ENCODE measurements at places on chromosomes 6 and 20.

- no peak overlapping the region for H3K27ac ChIP-seq
- H3K27me3 ChIP-seq, result peaks cover 8% of the 10 kb centered on the region
- no peak for DNase-seq
- H3K4me3 ChIP-seq, result no peak overlapping the region
- H3K4me1 ChIP-seq, result peaks cover 2% of the 10 kb centered on the region
These were observed 6.4 kb downstream of the PLTP start for GRCh38 chr20:45905505-45906079.

- peak overlapping the region; percentile 100 for H3K4me3 ChIP-seq
- H3K36me3 ChIP-seq, result peaks cover 10% of the 10 kb centered on the region
- H3K4me1 ChIP-seq, result peaks cover 5% of the 10 kb centered on the region
- H3K27me3 ChIP-seq, result peaks cover 2% of the 10 kb centered on the region
These were observed 1.4 kb downstream of the CYB5R4 start for GRCh38 chr6:83860782-83861495.

DNA sequence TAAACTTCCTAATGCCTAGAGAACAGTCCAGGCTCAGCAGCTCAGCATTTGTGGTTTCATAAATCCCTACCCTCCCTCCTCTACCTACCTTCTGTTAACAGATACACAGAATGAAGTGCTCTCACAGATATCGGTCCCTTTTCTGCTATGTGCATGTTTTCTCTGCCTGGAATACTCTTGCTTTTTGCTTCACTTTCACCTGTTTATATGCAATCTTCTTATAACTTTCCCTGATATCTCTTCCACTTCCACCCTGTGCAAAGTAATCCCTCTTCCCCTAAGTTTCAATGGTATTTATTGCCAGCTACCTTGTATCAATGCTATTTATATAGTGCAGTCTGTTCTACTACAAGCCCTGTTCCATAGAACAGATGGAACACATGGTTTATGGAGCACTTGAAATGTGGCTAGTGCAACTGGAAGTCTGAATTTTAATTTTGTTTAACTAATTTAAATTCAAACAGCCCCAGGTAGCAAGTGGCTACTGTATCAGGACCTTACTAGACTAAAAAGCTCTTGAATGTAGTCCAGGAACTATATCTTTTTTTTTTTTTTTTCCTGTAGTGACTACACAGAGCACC lies 3.1 kb upstream of the TAB2 start:
- H3K27me3 ChIP-seq, result peaks cover 1% of the 10 kb centered on the region
- H3K4me3 ChIP-seq, result no peak overlapping the region
- no peak overlapping the region for H3K27ac ChIP-seq
- no peak for DNase-seq

DNA sequence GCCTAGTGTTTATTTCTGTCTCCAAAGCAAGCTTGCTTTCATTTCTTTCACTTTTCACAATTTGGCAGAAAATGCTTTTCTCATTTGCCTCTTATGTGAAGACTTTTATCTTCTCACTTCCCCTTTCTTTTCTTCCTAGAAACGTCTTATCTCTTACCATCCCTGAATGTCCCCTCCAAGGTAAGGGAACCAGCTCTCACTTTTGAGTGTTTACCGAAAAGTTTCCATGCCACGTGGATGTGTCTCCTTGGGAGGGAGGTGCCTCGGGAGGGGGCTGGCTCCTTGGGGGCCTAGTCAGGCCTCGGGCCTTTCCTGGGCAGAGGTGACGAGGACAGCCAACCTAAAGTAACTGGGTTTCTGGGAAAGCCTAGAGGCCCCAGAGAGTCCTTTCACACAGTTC lies 127.4 kb downstream of the CD24 start:
- DNase-seq, result no peak
- H3K27ac ChIP-seq, result no peak overlapping the region
- peaks cover 2% of the 10 kb centered on the region for H3K27me3 ChIP-seq
- H3K4me1 ChIP-seq, result peaks cover 54% of the 10 kb centered on the region

DNA sequence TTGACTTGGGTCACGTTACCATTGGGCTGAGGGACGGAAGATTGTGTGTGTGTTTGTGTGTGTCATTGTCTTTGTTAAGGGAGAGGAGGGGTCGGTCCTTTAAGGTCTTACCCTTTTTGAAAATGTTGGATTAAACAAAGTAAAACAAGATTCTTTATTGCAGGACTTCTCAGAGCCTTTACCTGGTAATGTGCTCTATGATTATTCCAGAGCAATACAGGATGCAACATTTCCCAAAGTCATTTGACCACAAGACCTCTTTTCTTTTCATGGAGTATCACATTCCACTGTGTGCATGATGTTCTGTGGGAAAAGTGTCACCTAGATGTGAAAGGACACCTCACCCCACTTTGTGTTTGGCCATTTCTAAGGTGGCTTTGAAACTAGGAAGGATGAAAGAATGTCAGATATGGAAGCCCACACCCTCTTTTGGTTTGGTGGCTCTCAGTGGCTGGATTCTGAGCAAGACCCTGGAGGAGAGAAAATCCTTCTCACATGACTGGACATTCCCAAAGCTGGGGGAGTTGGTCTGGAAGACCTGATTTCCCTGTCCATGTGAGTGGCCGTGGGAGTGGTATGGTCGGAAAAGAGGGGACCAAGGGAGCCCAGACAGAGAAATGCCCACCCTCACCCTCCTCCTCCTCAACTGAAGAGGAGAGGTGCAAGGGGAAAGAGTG lies 18.2 kb upstream of the ZNF831 start:
- H3K4me3 ChIP-seq, result no peak overlapping the region
- peaks cover 12% of the 10 kb centered on the region for H3K4me1 ChIP-seq
- DNase-seq, result no peak
- H3K27ac ChIP-seq, result no peak overlapping the region
- peaks cover 6% of the 10 kb centered on the region for H3K27me3 ChIP-seq

DNA sequence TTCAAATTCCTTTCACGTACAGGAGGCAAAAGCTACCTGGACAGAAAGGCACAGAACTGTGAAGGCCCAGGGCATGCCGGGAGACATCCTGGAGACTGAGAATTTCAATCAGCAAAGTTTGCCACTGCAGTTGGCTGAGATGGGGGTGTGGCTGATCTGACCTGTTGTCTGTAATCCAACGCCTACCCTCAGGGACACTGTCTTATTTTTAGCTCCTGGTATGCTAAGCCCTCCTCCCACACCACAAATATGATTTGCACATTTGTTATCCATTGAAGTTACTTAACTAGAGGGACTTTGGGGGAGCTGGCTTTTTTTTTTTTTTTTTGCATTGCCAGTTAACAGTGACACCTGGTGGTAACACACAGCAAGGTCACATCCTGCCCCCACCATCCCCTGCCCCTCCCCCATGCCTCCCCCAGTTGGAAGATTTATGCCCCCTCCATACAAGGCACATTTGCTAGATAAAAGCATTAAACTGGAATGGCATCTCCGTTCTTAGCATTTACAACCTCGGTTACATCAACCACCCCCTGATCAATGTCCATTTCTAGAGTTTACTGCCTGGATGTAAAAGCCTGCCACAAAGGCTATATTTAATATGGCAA lies 40.4 kb downstream of the TTI1 start:
- no peak for DNase-seq
- peaks cover 22% of the 10 kb centered on the region for H3K36me3 ChIP-seq
- H3K4me1 ChIP-seq, result peaks cover 37% of the 10 kb centered on the region
- H3K27ac ChIP-seq, result no peak overlapping the region

DNA sequence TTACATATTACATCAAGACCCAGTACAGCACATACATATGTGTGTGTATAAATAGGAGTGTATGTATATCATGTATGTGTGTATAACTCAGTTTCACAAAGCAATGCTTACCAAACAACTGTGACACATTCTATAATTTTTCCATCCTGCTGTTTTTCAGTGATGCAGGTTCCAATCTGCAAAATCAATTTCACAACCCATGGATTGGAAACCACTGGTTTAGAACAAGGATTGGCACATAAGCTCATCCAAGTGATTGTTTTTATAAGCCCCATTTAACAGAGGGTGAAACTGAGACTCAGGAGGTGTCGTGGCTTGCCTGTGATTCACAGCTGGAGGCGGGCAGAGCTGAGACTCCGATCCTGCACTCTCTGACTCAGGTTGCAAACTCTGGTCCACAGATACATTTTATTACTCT lies 158.2 kb downstream of the ZMYND8 start:
- H3K4me1 ChIP-seq, result peaks cover 10% of the 10 kb centered on the region
- H3K27me3 ChIP-seq, result no peaks in the 10 kb centered on the region
- H3K4me3 ChIP-seq, result no peak overlapping the region
- no peak overlapping the region for H3K27ac ChIP-seq
- DNase-seq, result no peak

DNA sequence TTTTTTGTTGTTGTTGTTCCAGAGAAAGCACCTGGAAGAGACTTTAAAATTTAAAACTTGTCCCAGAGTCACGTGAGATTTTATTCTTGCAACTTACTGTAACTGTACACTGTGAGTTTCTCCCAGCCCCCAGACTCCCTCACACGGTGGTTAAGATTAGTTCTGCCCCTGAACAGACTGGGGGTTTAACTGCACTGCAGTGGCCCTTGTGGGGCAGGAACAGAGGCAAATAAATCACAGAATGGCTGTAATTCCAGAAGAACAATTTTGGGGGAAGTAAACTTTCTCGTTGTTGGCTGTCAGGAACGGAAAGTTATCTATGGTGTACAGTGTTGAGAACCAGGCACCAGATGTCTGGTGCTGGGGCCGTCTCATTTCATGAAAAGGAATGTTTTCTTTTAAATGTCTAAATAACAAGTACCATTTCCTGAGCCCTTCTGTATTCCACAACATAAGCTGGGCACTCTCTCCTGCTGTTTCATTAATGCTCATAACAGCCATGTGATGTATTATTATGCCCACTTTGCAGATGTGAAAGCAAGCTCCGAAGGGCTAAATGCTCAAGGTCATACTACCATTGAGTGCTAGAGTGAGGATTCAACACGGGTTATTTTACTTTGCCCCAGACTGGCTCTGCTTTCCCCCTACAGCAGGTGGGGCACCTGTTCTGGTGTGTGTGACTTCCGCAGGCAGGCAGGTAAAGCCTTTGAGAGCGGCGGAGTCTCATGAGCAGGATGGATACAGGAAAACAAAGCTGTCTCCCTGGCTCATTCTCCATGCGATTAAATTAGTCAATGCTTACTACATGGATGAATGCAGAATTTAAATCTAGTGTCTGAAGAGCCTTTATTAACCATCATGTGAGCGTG lies 30.5 kb downstream of the CNKSR3 start:
- peak overlapping the region; percentile 4 for H3K27ac ChIP-seq
- no peak overlapping the region for H3K4me3 ChIP-seq
- H3K36me3 ChIP-seq, result peaks cover 7% of the 10 kb centered on the region
- no peak for DNase-seq
